ENCODE measurements at places on chromosomes 3 and 15. TPM values are rescaled to one million over a fixed set of nuclear protein-coding genes. Genes with fewer than 3 reads are reported as not detected.
A peak's percentile ranks its signal among the peaks of the same experiment; 100 is the strongest.

Gene GOLGA6L1
- not detected for total RNA-seq

- DNase-seq: no peak
These were observed 53.1 kb downstream of the SLC4A7 start for GRCh38 chr3:27431116-27431515.

Gene CFAP91
- total RNA-seq: 9.8 TPM

DNA sequence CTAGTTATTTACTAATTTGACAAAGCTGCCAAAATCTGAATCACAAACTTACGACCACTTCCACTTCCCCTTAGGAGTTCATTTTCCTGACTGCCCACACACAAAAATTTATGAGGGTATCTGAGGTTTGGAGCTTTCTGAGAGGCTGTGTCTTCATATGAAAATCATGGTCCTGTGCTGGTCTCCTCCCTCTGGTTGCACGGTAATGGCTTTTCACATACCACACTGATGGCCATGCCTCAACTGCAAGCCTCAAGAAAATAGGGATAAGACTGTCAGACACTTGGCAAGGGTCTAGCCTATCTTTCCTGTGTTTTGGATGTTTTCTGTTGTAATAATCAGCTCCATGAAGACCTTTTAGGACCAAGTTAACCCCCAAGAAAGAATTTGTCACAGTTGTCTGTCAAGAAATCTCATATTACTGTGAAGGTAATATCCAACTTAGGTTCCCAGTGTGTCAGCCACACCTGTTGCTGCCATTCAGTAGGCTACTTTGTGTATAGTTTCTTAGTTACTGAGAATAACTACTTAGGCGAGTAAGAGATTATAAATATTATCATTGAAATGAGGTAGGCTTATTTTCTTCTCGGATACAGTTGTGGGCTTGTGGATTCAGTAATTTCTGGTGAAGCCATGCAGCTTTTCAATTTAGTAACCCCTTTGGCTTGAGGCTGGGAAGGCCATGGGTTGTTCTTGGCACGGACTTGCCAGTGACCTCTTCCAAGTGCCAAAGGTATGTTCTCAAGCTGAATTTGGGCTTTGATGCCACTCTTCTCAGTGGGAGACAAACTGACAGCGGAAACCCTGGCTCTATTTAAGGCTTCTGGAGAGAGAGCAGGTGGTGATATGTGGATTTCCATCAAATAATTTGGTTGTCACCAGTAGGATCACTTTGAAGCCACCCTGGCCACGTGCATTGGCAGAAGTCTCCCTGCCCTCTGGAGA, 101.1 kb downstream of the RYR3 start:
- no peak for DNase-seq

DNA sequence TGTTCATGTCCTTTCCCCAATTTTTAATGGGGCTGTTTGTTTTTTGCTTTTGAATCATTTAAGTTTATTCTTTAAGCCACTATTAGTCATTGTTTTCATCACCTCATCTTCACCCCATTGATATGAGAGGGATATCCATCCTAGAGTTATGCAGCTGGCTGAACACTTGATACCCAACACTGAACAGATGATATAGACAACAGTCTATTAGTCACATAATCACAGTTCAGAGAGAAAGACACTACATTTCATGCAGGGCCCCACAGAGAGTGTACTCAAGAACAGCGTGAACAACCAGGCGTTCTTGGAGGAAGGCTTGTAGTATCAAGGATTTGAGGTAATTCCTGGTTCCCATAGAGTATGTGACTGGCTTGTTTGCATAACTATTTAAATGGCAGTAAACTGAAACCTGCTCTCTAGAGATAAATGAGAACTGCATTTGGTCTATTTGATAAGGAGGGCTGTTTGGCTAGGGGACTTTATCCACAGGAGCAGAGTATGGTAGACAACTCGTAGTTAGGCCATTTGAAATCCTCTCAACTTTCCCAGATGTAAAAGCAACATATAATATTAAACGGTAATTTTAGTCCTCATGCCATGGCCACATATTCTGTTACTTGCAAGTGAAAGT, 618.7 kb downstream of the SI start:
- DNase-seq: no peak

- DNase-seq: peak; percentile 97
These were observed 7.4 kb upstream of the IGDCC3 start for GRCh38 chr15:65384895-65385869.

DNA sequence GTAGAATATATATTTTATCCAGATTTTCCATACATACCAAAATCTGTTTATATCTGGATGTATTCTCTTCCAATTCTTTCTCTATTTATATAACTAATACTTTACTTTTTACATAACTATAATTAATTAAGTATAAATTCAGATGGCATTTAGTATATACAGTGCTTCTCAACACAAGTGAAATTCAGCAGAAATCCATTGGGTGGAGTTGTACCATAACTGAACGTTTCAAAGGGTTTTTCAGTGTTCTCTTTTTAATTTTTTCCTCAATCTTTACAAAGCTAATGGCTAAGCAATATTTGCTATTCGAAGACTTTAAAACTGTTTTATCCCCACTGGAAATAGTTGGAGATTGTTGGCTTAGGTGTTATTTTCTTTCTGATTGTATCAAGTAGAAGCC, 13.9 kb upstream of the ZBBX start:
- no peak for DNase-seq

DNA sequence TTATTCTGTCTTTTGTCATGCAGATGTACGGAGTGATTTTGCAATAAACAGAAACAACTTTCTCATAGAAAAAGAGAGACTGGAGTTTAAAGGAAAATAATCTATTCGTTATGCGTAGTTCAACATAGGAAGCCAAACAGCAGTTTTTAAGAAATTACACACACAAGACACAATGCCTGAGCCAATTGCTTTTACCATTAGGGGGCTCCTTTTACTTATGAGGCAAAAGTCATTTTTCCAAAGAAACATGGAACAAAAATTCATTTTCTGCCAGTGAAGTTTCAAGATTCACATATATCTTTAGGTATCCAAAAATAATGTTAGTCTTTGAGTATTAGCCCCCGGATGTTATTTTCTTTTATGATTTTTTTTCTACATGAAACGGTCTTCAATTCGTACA, 10.7 kb downstream of the CNTN6 start:
- DNase-seq: no peak

DNA sequence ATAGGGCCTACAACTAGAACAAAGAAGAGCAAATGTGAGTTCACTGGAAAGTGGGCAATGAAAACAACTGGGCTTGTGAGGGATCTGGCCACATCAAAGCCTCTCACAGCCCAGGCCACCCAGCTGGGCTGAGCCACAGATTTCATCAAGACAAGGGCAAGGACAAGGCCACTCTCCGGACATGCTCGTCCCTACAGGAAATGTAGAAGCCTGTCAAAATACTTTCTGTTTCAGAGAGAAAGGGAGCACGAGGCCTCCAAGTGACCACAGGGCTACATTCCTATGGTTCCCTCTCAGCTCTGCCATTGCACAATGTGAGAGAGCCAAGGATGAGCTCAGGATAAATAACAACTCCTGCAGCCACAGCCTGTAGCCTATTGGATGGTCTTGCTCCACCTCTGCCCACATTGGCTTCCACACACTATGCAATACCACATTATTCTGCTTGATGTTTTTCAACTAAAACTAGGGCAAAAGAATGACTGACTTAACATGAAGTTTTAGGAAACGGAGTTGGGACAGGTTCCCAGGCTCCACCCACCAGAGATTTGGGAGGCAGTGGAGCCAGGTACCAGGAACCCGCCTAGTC, 12.1 kb downstream of the TBC1D2B start:
- no peak for DNase-seq

Gene COL6A6
- total RNA-seq: 0.40 TPM

- DNase-seq: no peak
These were observed 52.0 kb downstream of the TPRA1 start for GRCh38 chr3:127538569-127538968.

GRCh38 chr3:20561166-20561565, 375.2 kb upstream of the SGO1 start:
- no peak for DNase-seq

DNA sequence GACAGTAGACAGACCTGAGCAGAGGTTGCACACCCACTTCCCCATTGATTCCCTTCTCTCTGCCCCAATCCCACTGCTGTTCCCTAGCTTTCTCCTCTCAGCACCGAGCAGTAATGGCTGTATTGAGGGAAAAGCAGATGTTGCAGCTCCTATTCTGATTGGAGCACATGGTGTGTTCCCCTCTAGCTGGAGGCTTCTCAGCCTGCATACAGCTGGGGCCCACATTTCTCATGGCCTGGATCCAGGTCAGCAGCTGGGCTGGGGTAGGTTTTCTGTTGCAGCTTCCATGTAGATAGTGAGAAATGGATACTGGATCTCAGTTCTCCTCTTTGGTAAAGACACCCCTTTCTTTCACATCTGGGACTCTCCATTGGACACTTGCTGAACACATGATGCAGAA, 50.1 kb downstream of the RYR3 start:
- no peak for DNase-seq

DNA sequence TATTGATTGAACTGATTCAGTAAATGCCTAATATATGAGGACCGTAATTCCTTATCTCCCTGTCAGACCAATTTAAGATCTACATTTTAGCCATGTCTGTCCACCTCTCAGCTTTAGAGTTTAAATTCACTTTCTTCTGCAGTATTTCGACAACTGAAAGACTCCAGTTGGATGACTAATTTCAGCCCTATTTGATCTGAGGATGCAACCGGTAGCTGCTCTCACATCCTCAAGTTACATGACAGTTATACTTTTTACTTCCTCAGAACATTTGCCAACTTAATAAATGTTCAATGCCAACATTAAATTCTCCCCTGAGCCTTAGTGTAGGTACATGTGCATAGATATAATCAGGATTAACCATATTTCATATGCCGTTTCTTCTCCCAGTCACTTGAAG, 2.5 kb upstream of the HHLA2 start:
- no peak for DNase-seq

GRCh38 chr3:20323307-20323927, 137.4 kb upstream of the SGO1 start:
- DNase-seq: peak; percentile 45

DNA sequence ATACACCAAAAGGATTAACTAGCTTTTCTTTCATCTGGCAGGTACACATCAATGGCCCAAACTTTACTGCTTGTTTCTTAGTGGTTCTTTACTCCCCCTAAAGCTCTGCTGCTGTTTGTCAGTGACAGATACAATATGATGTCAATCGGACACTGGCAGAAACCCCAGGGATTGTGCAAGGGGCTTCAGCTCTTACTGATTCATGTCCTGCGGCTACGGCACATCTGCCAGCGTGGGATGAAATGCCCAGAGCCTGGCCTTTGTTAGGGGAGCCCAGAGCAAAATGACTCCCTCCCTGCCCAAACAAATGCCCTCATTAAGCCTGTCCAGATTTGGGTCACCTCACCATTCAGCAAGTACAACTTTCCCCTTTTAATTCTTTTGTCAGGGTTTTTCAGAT, 28.3 kb downstream of the SRP14 start:
- no peak for DNase-seq

Gene NRROS
- 2.1 TPM for total RNA-seq

- peak; percentile 85 for DNase-seq
These were observed 213.2 kb upstream of the DCBLD2 start for GRCh38 chr3:99114565-99115291.

DNA sequence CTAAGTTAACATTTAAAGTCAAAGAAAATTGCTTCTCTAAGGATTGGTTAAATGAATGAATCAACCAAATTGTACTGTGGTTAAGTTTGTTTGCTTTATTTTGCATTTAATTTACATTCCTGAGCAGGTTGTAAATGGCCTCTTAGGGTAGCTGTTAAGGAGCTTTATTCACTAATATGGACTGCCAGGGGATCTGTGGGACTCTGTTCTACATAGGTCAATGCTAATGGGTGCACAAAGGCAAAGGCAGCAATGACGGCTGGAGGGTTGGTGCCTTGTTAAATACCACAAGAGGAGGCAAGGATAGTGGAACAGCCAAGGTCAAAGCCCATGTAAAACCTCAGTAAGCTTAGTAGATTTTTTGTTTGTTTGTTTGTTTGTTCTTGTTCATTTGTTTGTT, 89.3 kb upstream of the P2RY1 start:
- peak; percentile 76 for DNase-seq

- DNase-seq: no peak
These were observed 347.9 kb upstream of the STAC start for GRCh38 chr3:36032180-36033047.
